ENCODE measurements at places on chromosomes 12 and 14. TPM values are rescaled to one million over a fixed set of nuclear protein-coding genes. Genes with fewer than 3 reads are reported as not detected.

The PLCZ1 gene
- polyA plus RNA-seq: not detected

- DNase-seq: no peak
These were observed 1.4 kb downstream of the PLXNC1 start for GRCh38 chr12:94149781-94150239.

The ADAM20 gene
- not detected for polyA plus RNA-seq

DNA sequence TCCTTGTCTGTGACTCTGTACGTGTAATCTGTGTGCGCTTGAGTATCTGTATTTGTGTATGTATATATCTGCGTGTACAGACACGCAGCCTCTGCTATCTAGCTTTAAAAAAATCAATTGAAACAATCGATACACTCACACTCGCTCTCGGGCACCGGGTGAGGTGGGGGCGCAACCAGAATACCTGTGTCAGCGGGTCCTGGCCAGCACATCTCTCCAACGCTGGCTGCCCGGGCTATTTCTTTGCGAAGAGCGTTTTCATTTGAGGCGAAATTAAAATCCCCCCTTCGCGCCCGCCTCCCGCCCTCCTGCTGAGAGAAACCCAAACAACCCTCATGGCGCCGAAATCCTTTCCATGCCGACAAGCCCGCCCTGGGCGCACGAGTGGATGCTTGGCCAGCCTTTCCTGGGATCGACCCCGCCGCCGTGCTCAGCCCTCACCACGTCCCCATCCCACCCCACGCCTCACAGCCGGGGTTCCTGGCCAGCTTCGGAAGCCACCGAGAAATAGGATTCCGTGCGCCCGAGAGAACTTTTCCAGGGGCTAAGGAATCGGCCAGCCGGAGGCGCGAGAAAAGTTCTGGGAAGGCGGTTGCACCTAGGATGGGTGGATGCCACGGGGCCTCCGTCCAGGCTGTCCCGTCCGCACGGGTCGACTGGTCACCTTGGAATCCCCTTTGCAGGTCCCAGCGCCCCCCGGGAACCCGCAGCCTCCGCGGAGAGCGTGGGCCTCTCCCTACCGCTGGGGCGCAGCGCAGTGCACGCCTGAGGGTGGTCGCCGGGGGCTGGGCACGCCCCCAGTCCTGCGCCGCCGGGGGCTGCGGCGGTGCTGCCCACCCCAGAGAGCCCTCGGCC, 1.0 kb downstream of the ZDHHC22 start:
- no peak for DNase-seq

- no peak for DNase-seq
These were observed 332.9 kb downstream of the NUAK1 start for GRCh38 chr12:105805730-105806399.

The CLEC1A gene
- polyA plus RNA-seq: not detected

GRCh38 chr14:75832621-75833297, 149.0 kb downstream of the TGFB3 start:
- no peak for DNase-seq

The POTEG gene
- polyA plus RNA-seq: not detected

GRCh38 chr14:72678356-72678755, 215.5 kb downstream of the DPF3 start:
- no peak for DNase-seq

DNA sequence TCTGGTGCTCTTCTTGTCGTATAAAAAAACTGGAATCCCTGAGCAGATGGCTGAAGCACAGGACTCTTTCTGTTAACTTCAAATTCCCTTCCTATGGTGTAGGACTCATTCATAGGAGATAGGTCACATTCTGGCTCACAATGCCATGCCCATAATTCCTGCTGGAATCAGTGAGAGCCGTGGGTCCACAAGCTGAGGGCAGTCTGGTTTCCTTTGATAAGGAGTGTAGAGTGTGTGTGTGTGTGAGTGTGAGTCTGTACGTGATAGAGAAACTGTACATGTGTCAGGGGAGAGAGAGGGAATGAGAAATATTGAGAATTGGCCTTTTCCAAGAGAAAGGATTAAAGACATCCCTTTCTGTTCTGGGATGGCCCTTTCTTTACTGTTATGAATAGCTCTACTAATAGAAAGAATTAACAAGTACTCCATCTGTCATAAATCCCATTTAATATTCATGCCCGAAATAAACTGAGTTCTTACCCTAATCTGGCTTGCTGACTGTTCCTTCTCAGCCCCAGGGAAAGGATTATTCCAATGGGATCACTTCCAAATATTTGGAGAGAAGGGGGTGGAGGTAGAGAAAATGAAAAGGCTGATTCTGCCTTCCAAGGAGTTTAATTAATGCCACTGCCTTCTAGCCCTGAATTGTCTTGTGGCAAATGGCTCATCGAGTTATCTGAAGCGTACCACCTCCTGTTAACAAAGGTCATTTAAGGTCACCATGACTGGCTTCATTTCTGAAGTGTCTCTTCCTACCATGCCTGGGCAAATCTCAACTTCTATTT, 79.0 kb downstream of the TMX1 start:
- no peak for DNase-seq

GRCh38 chr12:89389755-89390661, 37.7 kb upstream of the DUSP6 start:
- DNase-seq: no peak

GRCh38 chr14:75717729-75718128, 56.7 kb downstream of the TTLL5 start:
- no peak for DNase-seq

DNA sequence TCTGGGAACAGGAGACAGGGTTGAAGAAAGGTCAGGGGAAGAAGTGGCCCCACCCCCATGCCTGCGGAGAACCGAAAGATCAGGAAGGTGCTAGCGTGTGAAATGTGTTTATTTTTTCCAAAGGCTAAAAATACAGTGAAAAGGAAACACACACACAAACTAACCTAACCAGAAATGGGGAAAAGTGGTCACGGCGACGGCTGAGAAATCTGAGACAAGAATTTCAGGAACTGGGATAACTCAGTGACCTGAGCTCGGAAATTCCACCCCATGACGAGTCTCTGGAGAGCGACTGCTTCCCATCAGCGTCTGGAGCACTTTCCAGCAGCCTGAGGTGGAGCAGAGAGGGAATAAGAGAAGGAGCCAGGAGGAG, 16.6 kb upstream of the RND1 start:
- DNase-seq: no peak

GRCh38 chr14:57962325-57963035, 96.6 kb upstream of the SLC35F4 start:
- DNase-seq: no peak

GRCh38 chr14:59359431-59360124, 105.6 kb downstream of the GPR135 start:
- DNase-seq: no peak

Measured in CD4-positive, alpha-beta memory T cell (primary cell).